Central memory CD4-positive, alpha-beta T cell (primary cell): ENCODE measurements at places on chromosomes 1 and 21.

- DNase-seq, result no peak
Observed at GRCh38 chr1:207304710-207305488, 16.6 kb upstream of the CD55 start.

DNA sequence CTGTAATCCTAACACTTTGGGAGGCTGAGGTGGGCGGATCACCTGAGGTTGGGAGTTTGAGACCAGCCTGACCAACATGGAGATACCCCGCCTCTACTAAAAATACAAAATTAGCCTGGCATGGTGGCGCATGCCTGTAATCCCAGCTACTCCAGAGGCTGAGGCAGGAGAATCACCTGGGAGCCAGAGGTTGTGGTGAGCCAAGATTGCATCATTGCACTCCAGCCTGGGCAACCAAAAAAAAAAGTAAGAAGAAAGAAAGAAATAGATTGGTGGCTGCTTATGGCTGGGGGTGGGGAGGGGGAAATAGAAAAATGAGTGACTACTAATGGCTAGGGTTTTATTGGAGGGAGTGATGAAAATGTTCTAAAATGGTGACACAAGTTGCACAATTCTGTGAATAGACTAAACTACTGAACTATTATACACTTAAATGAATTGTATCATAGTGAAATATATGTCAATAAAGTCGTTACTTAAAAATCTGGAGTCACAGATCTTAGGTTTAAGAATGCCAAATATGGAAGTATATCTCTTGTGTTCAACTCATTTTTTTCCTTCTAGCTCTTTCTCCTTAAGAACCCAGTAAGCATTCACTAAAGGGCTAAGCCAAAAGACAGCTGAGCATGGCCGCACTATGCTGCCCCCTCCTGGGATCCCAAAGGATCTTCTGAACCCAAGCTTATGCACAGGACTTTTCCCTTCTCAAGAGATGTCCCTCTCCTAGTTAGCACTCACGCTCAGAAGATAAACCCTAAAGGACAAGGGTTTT, 3.2 kb upstream of the NPL start:
- DNase-seq, result no peak

DNA sequence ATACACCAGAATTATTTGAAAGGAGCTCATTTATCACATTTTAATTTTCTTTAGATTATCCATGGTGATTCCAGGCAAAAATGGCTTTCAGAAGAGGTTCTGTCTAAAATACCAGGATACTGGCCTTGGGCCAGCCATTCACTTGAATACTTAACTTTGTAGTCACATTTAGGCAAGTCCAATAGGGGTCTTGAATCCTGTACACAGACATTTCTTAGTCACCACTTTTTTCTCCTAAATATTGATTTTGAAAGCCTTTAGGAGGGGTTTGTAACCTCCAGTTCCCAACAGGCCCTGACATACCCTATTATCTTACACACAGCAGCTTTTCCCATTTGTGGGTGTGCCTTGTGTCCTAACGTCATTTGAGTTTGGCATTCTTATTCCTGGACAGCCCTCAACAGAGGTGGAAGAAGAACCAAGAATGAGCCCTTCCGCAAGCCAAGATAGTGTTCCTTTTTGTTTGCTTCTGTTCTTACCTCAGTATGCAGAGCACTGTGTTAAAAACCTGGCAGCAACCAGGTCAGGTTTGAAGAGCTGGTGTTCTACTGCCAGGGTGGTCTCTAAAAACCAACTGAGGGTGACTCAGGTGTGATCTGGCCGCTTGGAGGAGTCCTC, 19.5 kb downstream of the MAP3K7CL start:
- no peak for DNase-seq

- no peak for DNase-seq
Observed at GRCh38 chr1:201630582-201630981, 91.7 kb downstream of the NAV1 start.

DNA sequence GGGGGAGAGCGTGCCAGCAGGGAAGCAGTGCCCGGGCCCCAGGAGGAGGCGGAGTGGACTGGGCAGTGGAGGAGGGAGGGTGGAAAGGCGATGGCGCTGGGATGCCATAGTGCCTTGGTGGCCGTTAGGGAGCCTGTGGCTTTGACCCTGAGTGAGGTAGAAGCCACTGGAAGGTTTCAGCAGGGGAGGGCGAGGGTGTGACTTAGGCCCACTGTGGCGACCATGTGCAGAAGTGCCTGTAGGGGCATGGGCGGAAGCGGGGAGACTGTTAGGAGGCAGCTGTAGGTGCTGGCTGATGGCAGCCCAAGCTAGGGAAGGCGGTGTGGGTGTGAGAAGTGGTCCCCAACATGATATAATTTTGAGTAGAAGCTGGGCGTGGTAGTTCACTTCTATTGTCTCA, 28.2 kb downstream of the LHX4 start:
- DNase-seq, result no peak

DNA sequence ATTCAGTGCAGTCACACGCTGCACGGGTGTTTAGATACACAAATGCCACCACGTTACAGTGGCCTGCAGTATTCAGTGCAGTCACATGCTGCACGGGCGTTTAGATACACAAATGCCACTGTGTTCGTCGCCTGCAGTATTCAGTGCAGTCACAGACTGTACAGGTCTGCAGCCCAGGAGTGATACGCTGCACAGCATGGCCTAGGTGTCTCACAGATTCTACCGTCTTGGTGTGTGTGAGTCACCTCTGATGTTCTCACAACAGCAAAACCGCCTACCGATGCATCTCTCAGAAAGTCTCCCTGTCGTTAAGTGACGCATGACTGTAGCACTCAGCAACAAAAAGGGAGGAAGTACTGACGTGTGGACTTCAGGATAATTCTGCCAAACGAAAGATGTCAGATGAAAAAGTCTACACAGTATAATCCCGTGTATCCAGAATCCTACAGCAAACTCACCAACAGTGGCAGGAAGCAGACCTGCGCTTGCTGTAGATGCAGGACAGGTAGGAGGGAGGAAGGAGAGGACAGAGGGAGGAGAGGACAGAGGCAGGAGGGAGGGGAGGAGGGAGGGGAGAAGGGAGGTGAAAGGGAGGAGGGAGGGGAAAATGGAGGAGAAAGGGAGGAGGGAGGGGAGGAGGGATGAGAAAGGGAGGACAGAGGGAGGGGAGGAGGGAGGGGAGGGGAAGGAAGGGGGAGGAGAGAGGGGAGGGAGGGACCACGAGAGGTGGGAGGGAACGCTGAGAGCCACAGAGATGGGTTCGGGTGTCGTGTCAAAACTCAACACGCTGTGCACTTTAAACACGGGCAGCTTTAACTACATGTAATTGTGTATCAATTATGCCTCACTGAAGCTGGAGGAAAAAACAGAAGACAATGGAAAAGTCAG, 36.3 kb upstream of the PCBP3 start:
- peak; percentile 66 for DNase-seq

GRCh38 chr1:25933479-25934365, 27.5 kb upstream of the STMN1 start:
- DNase-seq, result no peak

- no peak for DNase-seq
Observed at GRCh38 chr1:17258116-17258757, 9.3 kb downstream of the PADI3 start.
